ENCODE measurements at places on chromosomes 1 and 21. TPM values are rescaled to one million over a fixed set of nuclear protein-coding genes. Genes with fewer than 3 reads are reported as not detected.

DNA sequence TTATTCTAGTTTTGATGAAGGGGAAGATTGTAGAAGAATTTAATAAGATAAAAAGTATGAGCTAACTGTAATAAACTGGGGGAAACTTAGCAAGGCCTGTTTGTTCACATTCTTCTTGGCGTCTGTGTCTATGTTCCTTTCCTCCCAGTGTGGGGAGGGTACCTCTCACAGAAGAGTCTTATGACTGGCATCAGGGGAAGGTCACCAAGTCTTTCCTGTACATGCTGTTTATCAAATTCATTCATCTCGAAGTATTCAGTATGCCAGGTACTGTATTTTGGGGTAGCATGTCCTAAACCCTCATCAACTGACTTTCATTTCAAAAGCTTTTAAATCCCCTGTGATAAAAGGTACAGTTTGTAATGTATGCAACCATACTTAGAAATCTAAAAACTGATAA is 78.4 kb downstream of the HS2ST1 start:
- no peak for DNase-seq

DNA sequence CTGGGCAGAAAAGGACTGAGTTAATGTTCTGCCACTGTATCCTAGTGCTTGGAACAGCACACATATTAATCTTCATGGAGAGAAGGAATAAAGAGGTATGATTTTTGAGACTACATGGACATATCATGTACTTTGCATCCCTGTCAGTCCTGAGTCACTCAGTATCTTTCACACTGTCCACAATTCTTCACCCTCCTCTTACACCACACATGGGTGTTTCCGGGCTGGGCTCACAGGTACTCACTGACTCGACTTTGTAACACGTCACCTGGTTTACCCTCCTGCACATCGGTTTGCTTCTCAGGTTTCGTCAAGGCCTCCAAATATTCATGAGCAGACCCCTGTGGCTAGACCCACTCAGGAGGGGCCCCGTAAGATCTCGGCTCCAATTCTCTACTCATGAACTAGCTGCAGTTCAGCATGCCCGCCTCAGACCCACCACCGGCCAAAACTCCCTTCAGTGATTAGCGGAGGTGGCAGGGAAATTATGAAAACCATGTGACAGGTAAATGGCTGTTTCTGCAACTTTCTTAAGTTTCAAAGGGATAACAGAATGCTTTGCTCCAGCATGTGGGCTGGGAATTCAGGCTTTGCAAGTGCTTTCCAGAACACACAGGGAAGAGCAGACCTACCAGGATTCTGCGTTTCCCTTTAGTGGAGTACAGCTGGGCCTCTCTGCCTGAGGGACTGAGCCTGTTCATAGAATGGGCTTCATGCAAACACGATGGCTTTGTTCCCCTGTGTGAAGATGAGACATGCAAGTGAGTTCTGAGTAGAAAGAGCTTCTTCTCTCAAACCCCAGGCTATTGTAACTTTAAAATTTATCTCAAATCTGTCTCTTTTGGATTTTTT is 31.3 kb upstream of the TRABD2B start:
- no peak for DNase-seq

GRCh38 chr1:178263341-178263740 is 169.4 kb downstream of the RASAL2 start:
- DNase-seq = no peak

GRCh38 chr1:12204140-12204539 is 25.7 kb upstream of the VPS13D start:
- no peak for DNase-seq

DNA sequence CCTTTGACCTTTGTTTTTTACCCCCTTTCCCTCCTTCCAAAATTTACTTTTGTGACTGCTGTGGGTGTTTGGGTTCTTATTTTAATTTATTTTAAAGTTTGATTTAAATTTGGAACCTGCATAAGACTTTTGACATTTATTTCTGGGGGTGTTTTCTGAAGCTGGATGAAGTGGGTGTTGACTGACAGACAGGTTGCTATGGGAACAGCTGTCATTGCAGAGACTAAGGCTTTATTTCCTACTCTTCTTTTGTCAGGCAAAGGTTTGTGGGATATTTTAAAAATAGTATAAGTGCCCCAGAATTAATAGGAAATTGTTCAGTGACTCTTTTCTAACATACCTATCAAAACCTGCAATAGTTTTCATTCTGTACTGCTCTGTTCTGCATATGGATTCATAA is 290.8 kb upstream of the ESRRG start:
- no peak for DNase-seq

The PRKAA2 gene
- 5.6 TPM for total RNA-seq

GRCh38 chr1:83559129-83559840 is 439.6 kb downstream of the TTLL7 start:
- DNase-seq = no peak

- DNase-seq = no peak
Measured at GRCh38 chr1:154350383-154350782, 25.1 kb downstream of the ATP8B2 start.

DNA sequence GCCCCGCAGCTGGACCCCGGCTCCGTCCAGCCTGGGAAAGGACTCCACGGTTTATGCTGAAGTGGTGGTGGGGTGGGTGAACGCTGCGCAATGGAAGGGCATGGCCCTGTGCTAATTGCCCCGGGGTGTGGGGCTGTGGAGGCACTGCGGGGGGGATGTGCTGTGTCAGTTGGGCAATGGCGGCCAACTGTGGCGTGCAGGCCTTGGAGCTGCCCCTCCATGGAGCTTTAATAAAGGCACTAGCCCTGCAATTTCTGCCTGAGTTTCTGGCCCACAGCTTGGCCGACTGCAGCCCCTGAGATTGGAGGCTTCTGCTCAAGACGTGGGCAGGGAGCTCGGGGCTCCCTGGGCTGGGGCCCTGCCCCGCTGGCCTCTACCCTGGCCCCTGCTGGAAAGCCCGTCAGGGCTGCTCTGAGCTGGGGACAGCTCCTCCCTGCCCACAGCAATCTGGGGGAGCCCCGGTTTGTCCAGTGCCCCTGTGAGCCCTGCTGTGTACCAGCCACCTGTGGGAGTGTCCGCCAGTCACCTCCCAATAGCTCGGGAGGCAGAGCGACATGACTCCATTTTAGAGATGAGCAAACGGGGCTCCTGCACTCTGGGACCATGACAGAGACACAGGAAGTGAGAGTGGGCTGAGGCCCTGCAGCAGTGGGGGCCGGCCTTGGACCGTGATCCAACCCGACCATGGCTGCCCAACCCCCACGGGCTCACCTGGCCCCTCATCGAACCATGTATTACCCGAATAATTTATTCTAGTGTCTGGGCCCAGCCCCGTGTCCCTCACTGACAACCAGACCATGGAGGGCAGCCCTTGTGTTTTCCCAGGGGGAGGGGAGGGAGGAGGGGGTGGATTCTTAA is 8.7 kb upstream of the TNFRSF14 start:
- DNase-seq = no peak

The HCRTR1 gene
- 0.98 TPM for total RNA-seq

DNA sequence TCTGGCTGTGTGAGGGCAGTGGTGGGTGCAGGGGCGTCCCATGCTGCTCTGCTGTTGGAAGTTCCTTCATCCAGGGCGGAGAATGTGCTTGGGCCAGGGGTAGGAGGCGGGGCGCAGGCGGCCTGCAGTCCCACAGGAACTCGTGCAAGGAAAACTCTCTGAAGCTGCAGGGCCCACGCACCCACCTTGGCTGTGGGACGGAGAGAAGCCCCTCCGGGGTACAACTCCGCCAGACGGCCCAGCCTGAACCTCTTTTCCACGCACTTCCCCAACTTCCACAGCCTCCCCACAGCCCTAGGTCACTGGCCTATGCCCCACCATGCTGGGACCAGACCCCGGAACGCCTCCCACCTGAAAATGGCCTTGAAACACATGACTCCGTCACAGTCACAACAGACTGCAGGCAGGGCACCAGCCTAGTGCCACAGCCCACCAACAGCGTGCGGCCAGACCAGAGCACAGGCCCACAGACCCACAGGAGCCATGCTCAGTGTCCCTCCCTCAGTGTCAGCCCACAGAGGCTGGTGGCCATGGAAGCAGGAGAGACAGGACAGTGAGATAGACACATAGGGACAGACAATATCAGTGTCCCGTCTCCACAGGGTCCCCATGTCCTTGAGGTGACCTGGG is 47.8 kb downstream of the WNT9A start:
- DNase-seq = peak; percentile 9

The PKP1 gene
- total RNA-seq = 0.58 TPM

The LCE3D gene
- not detected for total RNA-seq

DNA sequence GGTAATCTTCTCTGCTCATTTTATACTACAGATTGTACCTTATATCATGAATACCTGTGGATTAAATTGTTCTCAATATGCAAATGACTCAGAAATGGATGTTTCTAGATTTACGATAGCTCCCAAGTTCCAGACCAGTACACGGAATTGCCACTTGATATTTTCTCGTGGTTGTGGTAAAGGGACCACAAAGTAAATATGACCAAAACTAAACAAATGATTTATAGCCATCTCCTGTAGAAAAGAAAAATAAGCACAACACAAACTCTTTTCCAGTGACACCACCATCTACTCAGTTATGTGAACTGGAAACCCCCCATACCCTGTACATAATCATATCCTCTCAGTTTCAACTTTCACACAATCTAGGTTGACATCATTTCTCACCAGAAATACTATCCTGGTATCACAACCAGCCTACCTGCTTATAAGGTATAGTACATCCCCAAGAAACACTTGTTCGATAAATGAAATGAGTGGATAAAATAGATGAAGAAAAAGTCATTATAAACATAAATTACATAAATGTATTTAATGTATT is 172.3 kb downstream of the ADGRL4 start:
- DNase-seq = no peak

DNA sequence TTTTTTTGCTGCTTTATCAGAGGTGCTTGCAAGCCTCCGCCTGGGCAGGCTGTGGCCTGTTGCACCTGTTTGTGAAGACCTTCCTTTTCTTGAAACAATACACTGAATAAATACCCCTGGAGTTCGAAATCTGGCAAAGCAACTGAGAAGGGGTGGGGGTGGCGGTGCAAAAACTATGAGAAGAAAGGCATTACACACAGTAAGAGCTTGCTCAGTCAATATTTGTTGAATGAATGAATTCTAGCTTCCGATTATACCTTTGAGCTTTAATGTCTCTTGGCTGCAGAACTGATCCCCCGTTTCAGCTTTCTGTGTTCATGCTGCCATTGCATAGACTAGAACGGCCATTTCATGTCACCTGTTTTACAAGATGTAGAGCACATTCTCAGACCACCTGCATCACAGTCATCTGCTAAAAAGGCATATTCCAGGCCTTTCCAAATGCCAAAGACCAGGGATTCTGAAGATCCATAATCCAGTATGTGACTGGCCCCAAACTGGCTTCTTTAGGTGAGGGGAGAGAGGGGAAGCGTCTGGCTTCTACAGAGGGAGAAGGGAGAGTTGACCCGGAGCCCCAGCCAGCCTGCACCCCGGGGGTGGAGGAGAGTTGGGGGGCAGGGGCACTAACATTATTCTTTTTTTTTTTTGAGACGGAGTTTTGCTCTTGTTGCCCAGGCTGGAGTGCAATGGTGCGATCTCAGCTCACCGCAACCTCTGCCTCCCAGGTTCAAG is 111.5 kb downstream of the ETS2 start:
- DNase-seq = no peak

The EFNA4 gene
- 30.8 TPM for total RNA-seq

DNA sequence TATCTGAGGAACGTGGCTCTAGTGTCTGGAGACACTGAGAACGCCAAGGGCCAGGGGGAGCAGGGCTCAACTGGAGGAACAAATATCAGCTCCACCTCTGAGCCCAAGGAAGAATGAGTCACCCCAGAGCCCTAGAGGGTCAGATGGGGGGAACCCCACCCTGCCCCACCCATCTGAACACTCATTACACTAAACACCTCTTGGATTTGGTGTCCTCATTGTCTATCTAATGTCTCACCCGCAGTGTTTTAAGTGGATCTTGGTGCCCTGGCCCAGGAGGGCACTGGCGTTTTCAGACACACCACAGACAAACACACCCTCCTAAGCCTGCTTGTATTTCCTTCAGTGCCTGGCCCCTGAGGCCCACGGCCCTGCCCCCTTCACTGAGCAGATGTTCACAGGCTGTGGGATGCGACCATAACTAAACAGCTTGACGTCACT is 2.2 kb upstream of the FALEC start:
- DNase-seq = no peak

- no peak for DNase-seq
Measured at GRCh38 chr1:219324171-219324570, 150.5 kb downstream of the LYPLAL1 start.

The CD58 gene
- total RNA-seq = 8.0 TPM

The TIE1 gene
- 1.7 TPM for total RNA-seq

The KDF1 gene
- total RNA-seq = 12.9 TPM

DNA sequence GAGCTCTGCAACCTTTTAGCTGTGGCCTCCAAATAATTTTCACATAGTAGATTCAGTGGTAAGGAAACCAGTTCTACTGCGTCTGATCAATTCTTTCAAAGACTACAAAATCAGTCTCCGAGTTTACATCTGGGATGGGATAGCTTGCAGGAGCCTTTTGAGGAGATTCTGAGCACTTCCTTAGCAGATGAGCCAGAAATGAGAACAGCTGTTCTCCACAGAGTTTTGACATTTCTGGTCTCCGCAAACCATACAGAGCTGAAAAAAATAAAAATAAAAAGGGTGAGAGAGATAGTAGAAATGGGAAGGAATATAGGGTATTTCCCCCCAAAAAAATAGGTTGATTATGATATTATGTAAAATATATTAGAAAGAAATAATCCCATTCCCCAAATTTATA is 119.3 kb downstream of the LYPLAL1 start:
- DNase-seq = no peak

DNA sequence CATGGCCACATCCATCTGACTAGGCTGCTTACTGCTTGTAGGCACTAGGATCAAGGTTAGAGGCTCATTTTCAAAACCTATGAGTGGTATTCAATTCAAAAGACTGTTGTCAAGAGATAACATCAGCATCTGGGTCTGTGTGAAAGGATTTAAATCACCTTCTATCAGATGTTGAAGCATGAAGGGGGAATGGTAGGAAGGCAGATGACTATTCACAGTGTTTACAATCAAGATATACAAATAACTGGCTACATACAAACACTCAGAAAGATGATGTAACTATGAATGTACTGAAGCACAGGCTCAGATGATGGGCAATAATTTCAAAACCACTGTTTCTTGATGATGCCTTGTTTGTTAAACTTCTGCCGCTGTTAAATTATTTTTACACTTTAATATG is 249.2 kb downstream of the SLC45A1 start:
- DNase-seq = no peak

DNA sequence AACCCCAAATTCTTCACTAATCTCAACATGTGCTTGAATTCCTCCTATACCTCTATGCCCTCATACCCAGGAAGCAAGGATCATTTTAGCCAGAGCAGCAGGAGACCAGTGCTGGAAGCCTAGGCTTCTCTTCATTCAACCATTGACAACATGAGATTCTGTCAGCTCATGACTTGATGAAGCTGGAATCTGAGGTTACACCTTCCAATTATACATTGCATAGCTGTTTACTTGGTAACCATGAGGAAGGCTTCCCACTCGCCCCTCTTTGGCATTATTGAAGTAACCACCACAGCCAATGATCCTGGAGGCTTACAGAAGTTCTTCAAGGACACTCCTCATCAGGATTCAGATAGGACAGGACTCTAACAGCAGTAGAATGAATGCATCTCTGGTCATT is 160.3 kb downstream of the TPR start:
- no peak for DNase-seq

GRCh38 chr1:118254001-118254400 is 69.0 kb upstream of the SPAG17 start:
- DNase-seq = no peak
